ENCODE measurements at places on chromosomes 11 and 22.
A peak's percentile ranks its signal among the peaks of the same experiment; 100 is the strongest.

GRCh38 chr11:132101881-132102280, 731.5 kb downstream of the NTM start:
- DNase-seq, result no peak

DNA sequence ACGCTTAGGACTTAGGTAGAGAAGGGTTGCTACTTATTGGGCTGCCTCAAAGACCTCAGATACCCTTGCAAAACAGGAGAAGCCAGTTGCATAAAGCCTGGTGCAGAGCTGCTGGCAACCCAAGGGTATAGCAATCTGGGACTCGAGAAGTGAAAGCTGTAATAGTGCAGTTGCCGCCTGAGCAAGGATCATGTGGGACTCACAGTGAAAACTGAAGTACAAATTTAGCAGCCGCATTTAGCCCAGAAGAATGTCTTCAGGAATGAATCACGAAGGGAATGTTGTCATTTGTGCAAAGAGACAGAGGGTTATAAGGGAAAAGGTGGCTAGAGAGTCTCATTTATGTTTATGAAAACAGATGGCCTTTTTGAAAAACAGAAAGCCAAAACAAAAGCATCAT, 267.2 kb downstream of the TENM4 start:
- no peak for DNase-seq

- DNase-seq, result peak; percentile 70
Observed at GRCh38 chr11:12110714-12111548, 541 bp downstream of the MICAL2 start.

DNA sequence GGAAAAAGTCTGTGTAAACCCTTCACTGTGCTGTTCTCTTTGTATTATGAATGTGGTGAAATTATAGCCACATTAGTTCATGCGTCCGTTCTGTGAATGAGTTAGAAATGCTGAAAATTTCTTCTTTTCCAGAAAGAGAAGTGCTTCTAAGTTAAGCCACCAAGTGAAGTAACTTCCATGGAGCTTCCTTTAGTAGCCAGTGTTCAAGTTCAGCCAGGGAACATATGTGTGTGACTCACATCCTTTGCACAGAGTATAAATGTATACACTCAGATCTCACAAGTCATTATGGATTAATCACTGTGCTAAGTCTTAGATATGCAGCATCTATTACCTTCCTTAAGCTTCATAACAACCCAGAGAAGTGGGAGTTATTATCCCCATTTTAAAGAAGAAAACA, 3.1 kb upstream of the MMP8 start:
- DNase-seq, result no peak

GRCh38 chr11:11072067-11072466, 214.2 kb upstream of the ZBED5 start:
- DNase-seq, result no peak

DNA sequence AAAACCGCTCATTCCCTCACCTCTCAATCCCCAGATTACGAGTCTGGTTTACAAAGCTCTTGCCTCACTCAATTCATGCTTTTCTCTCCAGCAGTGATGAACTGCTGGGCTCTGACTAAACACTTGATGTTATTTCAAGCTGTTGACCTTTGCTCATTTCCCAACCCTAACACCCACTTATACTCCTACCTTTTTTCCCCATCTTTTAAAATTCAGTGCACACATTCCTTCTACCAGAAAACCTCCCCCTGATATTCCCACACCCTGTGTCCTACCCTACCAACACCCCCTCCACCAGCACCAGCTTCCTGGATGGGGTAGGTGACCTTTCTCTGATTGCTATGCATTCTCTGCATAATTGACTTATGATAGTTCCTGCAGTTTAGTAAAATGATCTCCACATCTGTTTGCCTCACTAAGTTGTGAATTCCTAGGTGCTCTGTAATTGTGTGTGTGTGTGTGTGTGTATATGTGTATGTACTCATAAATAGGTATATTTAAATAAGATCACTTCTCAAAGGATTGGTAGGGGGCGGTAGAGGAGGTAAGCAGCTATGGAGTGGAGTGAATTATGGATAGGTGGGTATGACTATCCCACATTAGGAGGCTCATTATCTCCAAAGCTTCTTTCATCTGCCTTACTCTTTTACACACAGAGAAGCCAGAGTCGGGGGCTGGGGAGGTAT, 842 bp downstream of the HEPACAM start:
- no peak for DNase-seq

- peak; percentile 61 for DNase-seq
Observed at GRCh38 chr11:45252134-45252856, 33.8 kb downstream of the SYT13 start.

DNA sequence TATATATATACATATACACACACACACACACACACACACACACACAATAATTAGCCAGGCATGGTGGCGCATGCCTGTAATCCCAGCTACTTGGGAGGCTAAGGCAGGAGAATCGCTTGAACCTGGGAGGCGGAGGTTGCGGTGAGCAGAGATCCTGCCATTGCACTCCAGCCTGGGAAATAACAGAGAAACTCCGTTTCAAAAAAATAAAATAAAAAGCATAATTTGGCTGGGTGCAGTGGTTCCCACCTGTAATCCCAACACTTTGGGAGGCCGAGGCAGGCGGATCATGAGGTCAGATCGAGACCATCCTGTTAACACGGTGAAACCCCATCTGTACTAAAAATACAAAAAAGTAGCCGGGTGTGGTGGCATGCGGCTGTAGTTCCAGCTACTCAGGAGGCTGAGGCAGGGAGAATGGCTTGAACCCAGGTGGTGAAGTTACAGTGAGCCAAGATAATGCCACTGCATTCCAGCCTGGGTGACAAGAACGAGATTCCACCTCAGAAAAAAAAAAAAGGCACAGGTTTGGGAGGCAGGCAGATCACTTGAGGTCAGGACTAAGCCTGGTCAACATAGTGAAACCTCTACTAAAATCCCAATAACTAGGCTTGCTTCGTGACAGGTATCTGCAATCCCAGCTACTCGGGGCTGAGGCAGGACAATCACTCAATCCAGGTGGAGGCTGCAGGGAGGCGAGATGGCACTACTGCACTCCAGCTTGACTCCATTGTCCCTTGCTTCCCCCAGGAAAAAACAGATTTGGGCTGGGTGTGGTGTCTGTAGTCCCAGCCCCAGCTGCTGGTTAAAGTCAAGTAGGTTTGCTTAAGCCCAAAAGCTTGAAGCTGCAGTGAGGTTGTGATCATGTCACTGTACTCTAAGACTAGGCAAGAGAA, 11.8 kb upstream of the WDR74 start:
- peak; percentile 69 for DNase-seq

- DNase-seq, result no peak
Observed at GRCh38 chr11:111612224-111612623, 10.0 kb downstream of the SIK2 start.

- no peak for DNase-seq
Observed at GRCh38 chr11:20707876-20708275, 38.5 kb downstream of the NELL1 start.

- peak; percentile 38 for DNase-seq
Observed at GRCh38 chr11:67293090-67293489, 4.0 kb downstream of the ANKRD13D start.

DNA sequence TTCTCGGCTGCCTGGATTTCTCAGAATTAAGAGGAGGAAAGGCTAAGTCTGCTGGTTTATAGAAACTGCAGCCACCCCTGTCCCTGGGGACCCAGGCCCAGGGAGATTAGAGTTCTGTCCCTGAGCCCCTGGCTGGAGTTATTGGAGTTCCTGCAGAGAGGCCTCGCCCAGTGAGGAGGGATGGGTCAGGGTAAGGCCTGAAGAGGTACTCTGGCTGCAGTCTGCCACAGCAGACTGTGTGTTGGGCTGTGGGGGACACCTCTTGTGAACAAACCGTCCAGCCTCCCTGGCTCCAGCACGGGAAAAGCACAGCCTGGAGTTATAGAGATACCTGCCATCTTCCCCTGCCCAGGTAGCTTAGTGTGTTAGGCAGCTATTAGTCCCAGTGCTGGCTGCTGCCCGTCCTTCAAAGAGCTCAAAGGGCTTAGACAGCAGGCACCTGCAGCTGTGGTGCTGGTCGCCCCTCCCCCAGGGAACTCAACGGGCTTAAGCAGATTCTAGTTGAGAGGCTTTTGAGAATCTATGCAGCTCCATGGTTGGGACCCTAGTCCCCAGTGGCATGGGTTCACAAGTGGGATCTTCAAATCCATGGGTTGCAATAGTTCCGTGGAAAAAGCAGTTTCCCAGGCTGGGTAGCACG, 36.6 kb upstream of the MUC15 start:
- no peak for DNase-seq

DNA sequence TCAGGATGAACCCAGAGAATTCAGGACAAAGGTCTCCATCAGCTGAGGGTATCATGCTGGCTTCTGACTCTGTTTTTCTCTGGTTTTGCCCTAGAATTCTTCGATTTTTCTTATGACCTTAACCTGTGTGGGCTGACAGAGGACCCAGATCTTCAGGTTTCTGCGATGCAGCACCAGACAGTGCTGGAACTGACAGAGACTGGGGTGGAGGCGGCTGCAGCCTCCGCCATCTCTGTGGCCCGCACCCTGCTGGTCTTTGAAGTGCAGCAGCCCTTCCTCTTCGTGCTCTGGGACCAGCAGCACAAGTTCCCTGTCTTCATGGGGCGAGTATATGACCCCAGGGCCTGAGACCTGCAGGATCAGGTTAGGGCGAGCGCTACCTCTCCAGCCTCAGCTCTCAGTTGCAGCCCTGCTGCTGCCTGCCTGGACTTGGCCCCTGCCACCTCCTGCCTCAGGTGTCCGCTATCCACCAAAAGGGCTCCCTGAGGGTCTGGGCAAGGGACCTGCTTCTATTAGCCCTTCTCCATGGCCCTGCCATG, 16.8 kb downstream of the SERPING1 start:
- DNase-seq, result no peak

- no peak for DNase-seq
Observed at GRCh38 chr11:924406-925157, 1.1 kb upstream of the AP2A2 start.

GRCh38 chr11:132674151-132674550, 858.1 kb downstream of the OPCML start:
- no peak for DNase-seq

- no peak for DNase-seq
Observed at GRCh38 chr11:131904756-131905155, 534.3 kb downstream of the NTM start.

DNA sequence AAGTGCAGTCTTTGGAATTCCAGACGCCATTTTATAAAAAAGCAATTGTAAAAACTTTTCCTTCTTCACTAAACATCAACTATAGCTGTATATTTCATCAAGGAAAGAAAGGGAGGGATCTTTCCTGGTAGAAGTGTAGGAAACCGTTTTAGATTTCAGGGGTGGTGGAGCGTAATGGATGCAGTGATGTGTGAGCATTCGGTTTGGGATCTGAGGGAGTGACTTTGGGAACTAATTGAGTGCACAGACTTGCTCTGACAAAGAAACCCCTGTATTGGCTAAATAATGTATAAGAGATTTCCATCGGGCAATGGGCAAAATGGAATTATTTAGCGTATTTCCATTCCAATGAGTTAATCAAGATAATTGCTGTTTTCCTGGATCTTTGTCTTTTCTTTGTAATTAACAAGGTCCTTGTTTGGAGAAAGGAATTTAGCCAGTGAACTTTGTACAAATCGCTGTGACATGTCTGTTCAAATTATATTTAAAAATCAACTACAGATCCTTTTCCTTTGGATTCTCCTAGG, 125.0 kb upstream of the NARS2 start:
- DNase-seq, result no peak

GRCh38 chr11:131371791-131372104, 1.3 kb downstream of the NTM start:
- no peak for DNase-seq

DNA sequence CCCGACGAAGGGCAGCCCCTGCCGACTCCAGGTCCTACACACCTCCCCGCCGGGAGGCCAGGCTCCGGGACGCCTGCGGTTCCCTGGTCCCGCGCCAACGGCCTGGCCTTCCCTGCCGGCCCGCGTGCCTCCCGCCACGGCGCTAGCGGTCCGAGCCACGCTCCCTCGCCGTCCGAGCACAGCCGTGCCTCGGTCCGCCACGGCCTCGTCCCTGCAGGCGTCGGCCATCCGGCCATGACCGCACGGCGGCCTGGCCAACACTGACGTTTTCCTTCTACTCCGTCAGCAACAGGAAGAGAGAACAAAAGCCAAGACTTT, 532 bp downstream of the EIF4G2 start:
- DNase-seq, result no peak

GRCh38 chr11:13391217-13391616, 71.8 kb downstream of the BTBD10 start:
- no peak for DNase-seq

DNA sequence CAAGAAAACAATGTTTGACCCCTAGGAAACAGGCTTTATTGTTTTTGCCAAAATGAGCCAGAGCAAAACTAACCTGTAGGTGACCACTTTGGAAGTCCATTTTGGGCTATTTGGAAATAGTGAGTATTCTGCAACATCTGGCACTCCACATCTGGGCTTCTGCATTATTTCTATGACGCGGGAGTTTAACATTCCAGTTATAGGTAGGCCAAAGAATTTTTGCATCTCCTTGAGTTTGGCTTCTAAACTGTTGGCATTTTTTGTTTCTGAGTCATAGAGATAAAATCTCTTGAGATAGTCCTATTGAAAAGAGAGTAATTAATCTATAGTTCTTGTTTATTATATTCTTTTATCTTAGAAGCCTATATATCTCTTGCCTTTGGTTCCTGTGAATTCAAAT, 2.9 kb downstream of the MMP7 start:
- DNase-seq, result no peak

- DNase-seq, result no peak
Observed at GRCh38 chr11:111400595-111400994, 21.5 kb upstream of the POU2AF1 start.

- no peak for DNase-seq
Observed at GRCh38 chr11:1205987-1206331, 16.9 kb upstream of the MUC5B start.

DNA sequence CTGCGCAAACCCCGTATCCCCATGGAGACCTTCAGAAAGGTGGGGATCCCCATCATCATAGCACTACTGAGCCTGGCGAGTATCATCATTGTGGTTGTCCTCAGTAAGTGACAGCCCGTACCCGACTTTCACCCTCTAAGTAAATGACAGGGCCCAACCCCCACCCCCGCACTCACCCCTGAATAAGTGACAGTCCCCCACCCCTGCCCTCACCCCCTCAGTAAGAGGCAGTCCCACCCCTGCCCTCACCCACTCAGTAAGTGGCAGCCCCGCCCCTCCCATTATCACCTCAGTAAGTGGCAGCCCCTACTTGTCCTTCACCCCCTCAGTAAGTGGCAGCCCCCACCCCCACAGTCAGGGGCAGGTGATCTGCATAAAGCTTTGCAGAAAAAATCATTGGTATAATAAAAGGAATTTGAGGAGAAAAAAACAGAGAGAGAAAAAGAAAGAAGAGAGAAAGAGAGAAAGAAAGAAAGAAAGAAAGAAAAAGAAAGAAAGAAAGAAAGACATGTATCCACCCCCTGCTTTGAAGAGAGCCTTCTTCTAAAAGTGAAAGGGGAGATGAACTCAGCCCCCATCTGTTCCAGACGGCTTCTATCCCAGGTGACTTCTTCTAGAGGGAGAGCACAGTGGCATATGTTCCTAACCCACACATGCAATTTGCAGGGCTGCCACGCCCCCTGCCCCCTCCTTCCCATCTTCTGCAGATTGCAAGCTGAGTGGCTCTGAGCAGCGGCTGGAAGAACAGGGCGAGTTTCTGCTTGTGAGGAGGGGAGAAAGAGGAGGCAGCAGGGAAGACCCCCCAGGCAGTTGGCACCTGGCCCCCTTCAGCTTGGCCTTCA, 12.5 kb upstream of the SMIM35 start:
- no peak for DNase-seq

- peak; percentile 96 for DNase-seq
Observed at GRCh38 chr11:123054301-123055065, 7.5 kb downstream of the HSPA8 start.

Measured in hematopoietic multipotent progenitor cell treated with erythropoietin and hydrocortisone succinate and interleukin-3 and kit ligand, for 6 days (in vitro differentiated cells).